ENCODE measurements at places on chromosomes 16 and 17.

DNA sequence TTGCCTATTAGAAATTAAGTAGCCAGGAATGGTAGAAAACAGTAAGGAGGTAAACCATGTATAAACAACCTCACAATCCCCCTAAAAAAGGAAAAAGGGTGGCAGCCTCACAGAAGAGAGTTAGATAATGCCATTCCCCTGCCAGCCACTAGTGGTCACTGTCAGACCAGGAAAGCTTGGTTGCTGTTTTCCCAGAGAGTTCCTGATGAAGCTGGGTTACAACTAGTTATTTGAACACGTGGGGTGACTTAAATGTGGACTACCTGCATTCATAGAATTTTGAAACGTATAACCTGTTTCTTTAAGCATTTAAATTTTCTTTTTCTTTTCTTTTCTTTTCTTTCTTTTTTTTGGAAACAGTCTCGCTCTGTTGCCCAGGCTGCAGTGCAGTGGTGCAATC lies 5.8 kb downstream of the GPRC5C start:
- no peak for DNase-seq
- no peak overlapping the region for H3K27ac ChIP-seq
- peaks cover 2% of the 10 kb centered on the region for H3K4me1 ChIP-seq
- H3K4me3 ChIP-seq = no peak overlapping the region
- peaks cover 4% of the 10 kb centered on the region for H3K36me3 ChIP-seq

GRCh38 chr17:193841-194806 lies 12.7 kb upstream of the DOC2B start:
- no peaks in the 10 kb centered on the region for H3K27me3 ChIP-seq
- H3K36me3 ChIP-seq = no peaks in the 10 kb centered on the region
- H3K4me3 ChIP-seq = no peak overlapping the region
- no peaks in the 10 kb centered on the region for H3K4me1 ChIP-seq
- DNase-seq = no peak

DNA sequence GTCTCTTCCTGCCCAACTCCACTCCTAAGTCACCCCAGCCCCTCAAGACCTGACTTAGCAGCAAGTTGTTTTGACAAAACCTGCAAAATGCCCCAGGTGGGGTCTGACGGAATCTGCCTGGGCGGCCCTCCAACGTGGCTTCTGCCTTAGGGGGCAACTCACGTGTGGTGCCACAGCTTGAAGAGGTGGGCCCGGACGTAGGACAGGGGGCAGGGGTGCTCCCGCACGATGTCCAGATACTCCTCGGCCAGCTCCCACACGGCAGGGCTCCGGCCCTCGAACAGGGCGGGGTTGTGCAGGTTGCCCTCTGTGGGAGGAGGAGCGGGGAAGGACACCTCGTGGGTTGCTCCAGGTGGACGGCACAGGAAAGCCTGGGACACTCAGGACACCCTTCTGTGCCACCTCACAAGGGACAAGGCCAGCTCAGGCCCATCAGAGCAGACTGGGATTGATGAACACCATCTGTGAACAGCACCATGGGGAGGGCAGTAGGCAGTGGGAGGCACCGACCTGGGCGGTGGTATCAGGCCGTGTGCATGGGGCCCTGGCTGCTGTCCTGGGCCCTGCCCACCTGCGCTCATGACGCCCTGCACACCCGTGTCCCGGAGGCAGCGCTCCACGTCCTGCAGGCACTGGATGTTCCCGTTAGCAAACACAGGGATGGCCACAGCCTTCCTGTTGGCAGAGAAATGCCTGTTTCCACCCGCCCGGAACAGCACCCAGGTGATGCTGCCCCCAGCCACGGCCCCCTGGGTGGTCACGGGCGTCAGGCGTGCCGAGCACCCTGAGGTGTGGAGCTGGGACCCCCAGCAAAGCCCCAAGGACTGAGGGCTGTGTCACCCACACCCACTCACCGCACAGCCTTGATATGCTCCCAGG lies 4.3 kb downstream of the DUS1L start:
- DNase-seq = no peak
- H3K27me3 ChIP-seq = no peaks in the 10 kb centered on the region
- H3K36me3 ChIP-seq = peaks cover 11% of the 10 kb centered on the region
- peaks cover 1% of the 10 kb centered on the region for H3K4me1 ChIP-seq
- H3K4me3 ChIP-seq = no peak overlapping the region

DNA sequence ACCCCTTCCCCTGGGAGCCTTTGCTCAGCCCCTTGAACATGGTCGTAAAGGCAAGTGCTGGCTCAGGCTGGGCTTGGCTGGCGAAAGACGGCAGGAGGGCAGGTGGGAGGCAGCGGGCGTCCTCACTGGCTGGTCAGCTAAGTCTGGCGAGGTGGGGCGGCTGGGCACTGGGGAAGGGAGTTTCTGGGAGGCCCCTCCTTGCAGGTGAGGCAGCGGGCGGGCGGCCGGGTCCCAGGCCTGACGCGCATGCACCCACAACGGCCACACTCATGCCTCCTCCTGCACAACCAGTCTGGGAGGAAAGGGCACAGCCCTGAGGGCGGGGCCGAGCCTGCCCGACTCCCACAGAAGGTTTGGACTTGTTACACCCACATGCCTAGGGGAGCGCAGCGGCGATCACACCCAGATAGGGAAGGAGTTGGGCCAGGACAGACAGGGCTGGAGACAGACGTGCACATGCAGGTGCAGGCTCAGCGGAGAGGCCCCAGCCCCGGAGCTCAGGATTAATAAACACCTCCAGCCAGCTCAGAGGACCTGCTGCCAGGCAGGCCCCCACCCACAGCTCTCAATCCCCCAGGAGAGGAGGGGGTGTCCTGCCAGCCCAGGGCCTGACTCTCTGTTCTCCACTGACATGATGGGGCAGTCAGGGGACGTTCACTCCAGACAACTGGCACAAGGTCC lies at the start of gene EVPL:
EVPL (minus strand) TSS at position 148 of the 681 bp plus-strand sequence; CDS start at position 40, 108 bp downstream.
- H3K36me3 ChIP-seq = no peaks in the 10 kb centered on the region
- H3K27me3 ChIP-seq = no peaks in the 10 kb centered on the region
- H3K27ac ChIP-seq = no peak within 1 kb of the TSS
- DNase-seq = no peak
- H3K4me1 ChIP-seq = peaks cover 8% of the 10 kb centered on the region

- peaks cover 21% of the 10 kb centered on the region for H3K36me3 ChIP-seq
- no peak for DNase-seq
- peaks cover 70% of the 10 kb centered on the region for H3K4me1 ChIP-seq
- no peak overlapping the region for H3K4me3 ChIP-seq
Observed at GRCh38 chr16:89475144-89475543, 15.2 kb downstream of the ANKRD11 start.

DNA sequence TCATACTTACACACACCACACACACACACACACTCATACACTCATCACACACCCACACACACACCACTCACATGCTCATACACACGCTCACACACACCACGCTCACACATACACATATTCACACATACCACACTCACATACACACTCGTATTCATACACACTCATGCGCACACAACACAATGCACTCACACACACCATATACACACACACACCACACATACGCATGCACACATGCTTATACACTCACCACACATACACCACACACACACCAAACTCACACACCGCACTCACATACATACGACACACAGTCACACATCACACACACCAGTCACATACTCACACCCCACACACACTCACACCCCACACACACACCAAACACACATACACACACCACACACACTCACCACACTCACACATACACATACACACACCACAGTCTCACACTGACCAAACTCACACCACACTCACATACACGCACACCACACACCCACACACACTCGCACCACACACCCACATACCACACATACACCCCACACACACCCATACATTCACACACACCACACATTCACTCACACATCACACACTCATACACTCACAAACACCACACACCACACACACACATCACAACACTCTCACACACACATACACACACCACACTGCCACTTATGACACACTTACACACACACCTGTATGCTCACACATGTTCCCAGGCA lies 88.9 kb downstream of the IRX5 start:
- H3K4me3 ChIP-seq = no peak overlapping the region
- no peak for DNase-seq
- no peaks in the 10 kb centered on the region for H3K4me1 ChIP-seq
- no peaks in the 10 kb centered on the region for H3K36me3 ChIP-seq

- peaks cover 38% of the 10 kb centered on the region for H3K36me3 ChIP-seq
- DNase-seq = no peak
- H3K27me3 ChIP-seq = no peaks in the 10 kb centered on the region
Observed at GRCh38 chr16:11349599-11350276, 4.5 kb downstream of the RMI2 start.

DNA sequence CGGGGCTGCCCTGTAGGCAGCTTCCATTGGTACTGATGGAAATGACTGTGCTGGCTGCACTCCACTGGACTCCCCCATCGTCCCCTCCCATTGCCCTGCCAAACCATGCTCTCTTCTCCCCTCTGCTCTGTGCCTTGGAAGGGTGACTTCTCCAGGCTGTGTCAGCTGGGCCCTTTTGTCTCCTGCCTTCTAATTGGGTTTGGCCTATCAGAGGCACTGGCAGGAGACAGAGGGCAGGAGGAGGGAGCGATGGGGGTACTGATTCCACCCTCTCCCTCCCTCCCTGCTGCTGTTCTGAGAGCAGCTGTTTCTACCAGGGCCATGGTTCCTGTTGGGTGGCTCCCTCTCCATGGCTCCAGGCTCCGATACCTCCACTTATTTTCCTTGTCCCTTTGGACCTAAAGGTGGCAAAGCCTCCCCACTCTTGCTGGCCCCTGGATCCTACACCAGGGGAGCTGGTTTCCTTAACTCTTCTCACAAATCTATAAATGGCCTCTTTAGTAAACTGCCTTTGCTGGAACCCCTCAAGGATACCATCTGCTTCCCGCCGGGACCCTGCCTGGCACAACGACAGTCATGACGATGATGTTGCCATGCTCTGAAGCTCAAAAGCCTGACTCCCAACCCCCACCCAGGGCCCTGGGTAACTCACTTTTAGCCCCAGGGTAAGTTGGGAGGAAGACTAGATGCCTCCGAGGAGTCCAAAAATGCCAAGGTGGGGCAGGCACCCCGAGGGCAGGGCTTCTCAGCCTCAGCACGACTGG lies 123.8 kb upstream of the RPL38 start:
- no peak overlapping the region for H3K27ac ChIP-seq
- no peaks in the 10 kb centered on the region for H3K27me3 ChIP-seq
- no peaks in the 10 kb centered on the region for H3K4me1 ChIP-seq
- H3K4me3 ChIP-seq = no peak overlapping the region
- DNase-seq = no peak
- no peaks in the 10 kb centered on the region for H3K36me3 ChIP-seq

DNA sequence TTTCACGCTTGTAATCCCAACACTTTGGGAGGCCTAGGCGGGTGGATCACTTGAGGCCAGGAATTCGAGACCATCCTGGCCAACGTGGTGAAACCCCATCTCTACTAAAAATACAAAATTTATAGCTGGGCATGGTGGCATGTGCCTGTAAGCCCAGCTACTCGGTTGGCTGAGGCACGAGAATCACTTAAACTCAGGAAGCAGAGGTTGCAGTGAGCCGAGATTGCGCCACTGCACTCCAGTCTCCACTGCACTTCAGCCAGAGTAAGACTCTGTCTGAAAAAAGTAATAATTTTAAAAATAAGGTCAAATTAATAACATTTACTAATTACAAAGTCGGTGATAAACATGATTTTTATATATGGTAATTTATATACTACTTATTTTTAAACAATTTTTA lies 155.9 kb downstream of the AXIN2 start:
- H3K27ac ChIP-seq = no peak overlapping the region
- no peak for DNase-seq
- no peaks in the 10 kb centered on the region for H3K36me3 ChIP-seq
- no peak overlapping the region for H3K4me3 ChIP-seq
- H3K27me3 ChIP-seq = peaks cover 7% of the 10 kb centered on the region

DNA sequence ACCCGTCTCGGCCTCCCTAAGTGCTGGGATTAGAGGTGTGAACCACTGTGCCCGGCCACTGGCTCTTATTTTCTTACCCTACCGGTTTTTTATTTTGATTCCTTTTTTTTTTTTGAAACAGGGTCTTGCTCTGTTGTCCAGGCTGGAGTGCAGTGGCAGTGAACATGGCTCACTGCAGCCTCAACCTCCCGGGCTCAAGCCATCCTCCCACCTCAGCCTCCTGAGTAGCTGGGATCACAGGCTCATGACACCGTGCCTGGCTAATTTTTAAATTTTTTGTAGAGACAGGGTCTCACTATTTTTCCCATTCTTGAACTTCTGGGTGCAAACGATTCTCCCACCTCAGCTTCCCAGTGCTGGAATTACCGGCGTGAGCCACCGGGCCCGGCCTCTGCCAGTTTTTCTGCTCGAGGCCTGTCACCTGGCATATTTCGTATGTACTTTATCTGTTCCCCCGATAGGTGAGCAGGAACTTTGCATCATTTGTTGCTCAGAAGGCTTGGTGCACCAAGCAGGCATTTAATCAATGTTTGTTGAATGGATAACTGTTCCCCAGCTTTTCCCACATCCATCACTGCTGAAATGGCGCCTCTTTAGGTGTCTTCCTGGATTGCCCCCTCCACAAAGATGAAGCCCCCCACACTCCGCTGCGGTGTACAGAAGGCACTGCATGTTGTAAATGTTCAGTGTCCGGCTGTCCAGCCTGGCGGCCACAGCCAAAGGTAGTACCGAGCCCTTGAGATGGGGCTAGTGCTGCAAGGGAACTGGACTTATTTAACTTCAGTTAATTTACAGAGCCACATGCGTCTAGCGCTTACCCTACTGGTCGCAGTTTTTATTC lies 858 bp upstream of the TELO2 start:
- H3K27ac ChIP-seq = peak overlapping the region; percentile 99
- no peaks in the 10 kb centered on the region for H3K27me3 ChIP-seq
- H3K4me3 ChIP-seq = peak overlapping the region; percentile 88
- H3K36me3 ChIP-seq = peaks cover 9% of the 10 kb centered on the region

GRCh38 chr16:4682616-4683254 lies 10.6 kb upstream of the NUDT16L1 start:
- DNase-seq = peak; percentile 14
- peaks cover 4% of the 10 kb centered on the region for H3K4me1 ChIP-seq
- H3K27ac ChIP-seq = peak overlapping the region; percentile 41
- no peaks in the 10 kb centered on the region for H3K27me3 ChIP-seq
- peaks cover 23% of the 10 kb centered on the region for H3K36me3 ChIP-seq

DNA sequence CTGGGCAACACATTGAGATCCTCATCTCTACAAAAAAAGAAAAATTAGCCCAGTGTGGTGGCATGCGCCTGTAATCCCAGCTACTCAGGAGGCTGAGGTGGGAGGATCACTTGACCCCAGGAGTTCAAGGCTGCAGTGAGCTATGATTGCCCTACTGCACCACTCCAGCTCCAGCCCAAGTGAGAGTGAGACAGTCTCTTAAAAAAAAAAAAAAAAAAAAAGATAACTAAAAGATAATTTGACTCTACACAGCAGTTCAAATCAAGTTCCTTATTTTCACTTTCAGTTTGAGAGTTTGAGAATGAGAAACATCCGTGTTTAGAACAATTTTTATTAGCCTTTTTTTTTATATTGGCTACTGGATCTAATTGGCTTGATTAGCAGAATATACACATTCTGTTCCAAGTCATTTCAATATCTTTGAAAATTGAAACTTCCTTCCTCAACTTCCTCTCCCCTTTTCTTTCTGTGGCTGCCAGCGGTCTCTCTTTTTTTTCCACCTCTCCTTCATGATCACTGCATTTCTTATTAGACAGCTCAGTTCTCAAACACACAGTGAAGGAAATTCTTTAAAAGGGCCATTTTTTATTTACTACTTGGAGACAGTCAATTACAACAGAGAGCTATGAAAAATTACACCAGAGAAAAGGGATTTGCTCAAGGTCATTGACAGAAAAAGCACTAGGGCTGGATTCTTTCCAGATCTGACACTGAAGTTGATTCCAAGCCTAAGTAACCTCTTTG lies 4.5 kb upstream of the ACSF2 start:
- H3K36me3 ChIP-seq = no peaks in the 10 kb centered on the region
- H3K27ac ChIP-seq = peak overlapping the region; percentile 90
- H3K4me3 ChIP-seq = peak overlapping the region; percentile 77
- peaks cover 26% of the 10 kb centered on the region for H3K4me1 ChIP-seq

GRCh38 chr17:50051082-50051576 lies 4.8 kb upstream of the ITGA3 start:
- peak; percentile 65 for DNase-seq
- peaks cover 4% of the 10 kb centered on the region for H3K27me3 ChIP-seq
- H3K36me3 ChIP-seq = no peaks in the 10 kb centered on the region
- H3K4me3 ChIP-seq = no peak overlapping the region
- H3K27ac ChIP-seq = peak overlapping the region; percentile 71

Data from T-helper 2 cell treated with Interferon-gamma antibody and Interleukin-4, amounts not matched to agents 5 μg/mL and 100 μg/mL, for 36 hours (primary cell).